ENCODE measurements at places on chromosomes 12 and 14.
A peak's percentile ranks its signal among the peaks of the same experiment; 100 is the strongest.

DNA sequence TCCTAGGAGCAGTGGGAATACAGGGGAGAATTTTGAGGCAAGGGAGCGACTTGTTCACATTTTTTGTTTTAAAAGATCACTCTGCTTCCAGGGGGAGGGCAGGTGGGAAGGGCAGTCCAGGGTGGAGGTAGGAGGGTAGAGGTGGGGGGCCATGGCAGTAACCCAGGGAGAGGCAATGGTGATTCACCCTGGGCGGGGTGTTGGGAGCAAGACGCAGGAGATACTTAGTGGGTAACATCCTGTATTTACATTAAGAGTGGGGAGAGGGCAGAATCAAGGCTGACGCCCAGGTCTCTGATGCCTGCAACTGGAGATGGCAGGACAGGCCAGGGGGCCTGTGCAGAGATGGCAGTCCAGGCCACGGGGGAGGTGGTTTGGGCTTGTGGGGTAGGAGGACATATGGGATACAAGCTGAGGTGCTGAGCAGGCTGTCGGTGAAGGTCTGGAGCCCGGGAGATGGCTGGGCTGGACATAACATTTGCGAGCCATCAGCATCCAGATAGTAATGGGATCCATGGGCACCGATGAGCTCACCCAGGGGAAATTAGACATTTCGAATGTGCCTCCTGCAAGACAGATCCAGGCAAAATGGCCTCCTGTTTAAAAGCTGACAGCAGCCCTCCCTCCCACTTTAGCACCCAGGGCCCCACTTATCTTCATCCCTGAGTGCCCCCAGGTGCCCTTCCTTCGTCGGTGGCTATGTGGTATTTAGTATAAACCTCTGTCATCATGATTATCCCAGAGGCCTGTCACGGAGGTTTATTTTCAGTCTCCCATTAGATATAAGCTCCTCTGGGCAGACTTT is 9.3 kb downstream of the EML1 start:
- no peak for DNase-seq

DNA sequence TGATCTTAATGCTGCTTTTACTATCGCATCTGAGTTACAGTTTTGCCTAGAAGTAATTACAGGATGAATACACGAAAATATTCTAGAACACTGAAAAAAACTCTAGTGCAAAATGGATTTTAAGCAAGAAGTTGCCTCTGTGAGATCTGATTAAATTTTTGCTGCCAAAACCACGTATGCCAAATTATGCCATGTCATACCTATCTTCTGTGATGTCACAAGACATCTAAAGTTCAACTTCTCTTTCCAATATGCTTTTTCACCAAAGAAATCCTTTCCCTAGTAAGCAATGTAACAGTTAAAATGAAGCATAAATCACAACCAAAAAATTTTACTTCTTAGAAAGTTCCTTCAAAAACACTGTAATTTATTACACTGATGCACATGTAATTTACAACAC is 39.6 kb downstream of the HECTD4 start:
- no peak for DNase-seq

DNA sequence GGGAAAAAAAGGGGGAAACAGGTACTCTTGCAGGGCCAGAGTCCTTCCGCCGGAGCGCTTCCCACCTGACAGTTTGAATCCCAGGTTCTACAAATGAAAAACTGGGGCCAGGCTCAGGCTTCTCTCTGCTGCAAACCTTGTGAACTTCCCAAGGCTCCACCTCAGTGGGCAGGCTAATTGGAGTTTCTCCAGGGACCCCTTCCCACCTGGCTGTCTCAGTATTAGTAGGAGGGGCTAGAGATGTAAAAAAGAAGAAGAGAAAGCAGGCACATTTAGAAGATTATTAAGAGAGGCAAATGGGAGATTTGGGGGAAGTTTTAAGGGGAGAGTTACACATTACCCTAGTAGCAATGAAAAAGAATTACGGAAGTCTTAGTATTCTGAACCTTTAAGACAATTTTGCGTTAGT is 20.0 kb upstream of the CLEC2D start:
- DNase-seq, result peak; percentile 20

- DNase-seq, result no peak
These were observed 214.9 kb downstream of the KTN1 start for GRCh38 chr14:55794655-55795595.

GRCh38 chr14:76941544-76941943 is 87.0 kb downstream of the IRF2BPL start:
- no peak for DNase-seq

DNA sequence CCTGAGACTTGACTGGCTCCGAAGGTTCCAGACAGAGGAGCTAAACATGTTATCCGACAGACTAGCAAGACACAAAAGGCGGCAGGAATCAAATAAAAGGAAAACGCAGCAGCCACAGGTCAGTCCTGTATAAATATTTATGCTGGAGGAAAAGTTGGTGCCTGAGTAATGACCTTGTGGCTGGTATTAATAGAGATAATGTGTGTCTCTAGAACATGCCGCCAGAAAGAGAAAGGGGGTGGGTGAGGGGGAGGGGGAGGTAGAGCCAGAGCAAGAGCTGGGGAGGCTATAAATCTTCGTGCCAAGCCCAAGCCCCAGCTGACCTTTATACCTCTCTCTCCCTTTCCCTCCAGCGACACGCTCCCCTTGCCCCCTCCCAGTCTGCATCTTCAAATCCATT is 590.4 kb downstream of the MED13L start:
- DNase-seq, result no peak

GRCh38 chr14:34498684-34499412 is 36.8 kb upstream of the SPTSSA start:
- peak; percentile 36 for DNase-seq

DNA sequence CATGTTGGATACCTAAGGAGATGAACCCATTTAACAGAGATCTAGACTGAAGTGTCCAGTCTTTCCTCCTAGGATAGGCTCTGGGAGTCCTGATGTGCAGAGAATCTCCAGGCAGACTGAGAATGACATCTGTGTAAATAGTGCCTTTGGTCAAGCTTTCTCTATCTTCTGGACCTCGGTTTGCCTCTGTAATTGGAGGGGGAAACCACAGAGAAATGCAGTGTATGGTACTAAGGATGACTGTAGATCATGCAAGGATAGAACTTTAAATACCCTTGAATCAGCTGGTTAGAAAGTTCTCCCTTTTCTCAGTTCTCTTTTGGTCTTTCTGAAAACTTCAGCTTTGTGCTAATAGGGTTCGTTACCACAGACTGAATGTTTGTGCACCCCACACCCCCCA is 112.2 kb downstream of the PTPN11 start:
- DNase-seq, result no peak

GRCh38 chr12:111377440-111377839 is 8.5 kb upstream of the PHETA1 start:
- DNase-seq, result no peak

DNA sequence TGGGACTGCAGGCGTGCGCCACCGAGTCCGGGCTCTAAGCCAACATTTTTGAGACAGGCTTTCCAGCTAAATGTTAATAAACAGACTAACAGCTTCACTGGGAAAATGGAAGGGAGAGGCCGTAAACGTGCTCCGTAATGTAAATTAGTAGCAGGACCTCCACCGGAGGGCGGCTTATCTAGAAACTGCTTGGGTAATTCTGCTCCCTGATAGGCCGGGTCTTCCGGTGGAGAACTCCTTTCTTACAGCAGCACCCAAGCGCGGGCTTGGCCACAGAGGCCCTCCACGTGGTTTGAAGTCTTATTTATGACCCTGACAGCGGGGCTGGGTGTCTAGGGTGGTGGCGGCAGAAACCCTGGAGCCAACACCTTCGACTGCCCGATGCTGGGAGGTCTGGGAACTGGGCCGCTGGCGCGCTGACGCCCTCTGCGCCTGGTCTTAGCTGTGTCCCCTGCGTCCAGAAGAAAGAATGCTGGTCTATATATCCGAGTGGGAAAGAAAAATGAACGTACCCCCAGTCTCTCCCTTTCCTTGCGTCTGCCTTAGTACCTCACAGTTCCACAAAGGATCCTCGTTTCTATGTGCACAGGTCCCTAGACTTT is 1.7 kb downstream of the DPPA3 start:
- no peak for DNase-seq

All from neural progenitor cell (in vitro differentiated cells).